ENCODE measurements at places on chromosomes 12 and 14. TPM values are rescaled to one million over a fixed set of nuclear protein-coding genes. Genes with fewer than 3 reads are reported as not detected.
A peak's percentile ranks its signal among the peaks of the same experiment; 100 is the strongest.

Gene DCD
- not detected for total RNA-seq

Gene CRIP1
- 66.3 TPM for total RNA-seq

DNA sequence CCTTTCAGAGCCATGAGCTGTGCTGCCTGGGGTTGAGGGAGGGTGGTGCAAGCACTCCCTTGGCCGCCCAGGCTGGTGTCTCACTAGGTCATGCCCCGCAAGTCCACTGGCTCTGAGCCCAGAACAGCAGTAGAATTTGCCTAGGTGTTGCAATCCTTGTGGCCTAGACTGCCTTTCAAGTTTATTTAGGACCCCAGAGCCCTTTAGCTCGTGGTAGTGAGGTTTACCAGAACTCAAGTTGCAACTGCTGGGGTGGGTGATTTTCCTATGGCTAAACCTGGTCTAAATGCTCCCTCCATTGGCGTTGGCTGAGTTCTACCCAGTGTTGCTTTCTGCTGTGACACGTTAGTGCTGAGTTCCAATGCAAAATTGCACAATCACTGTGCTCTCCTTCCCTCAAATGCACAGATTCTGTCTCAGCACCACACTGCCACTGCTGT, 287.2 kb downstream of the BCAT1 start:
- no peaks in the 10 kb centered on the region for H3K36me3 ChIP-seq
- peaks cover 4% of the 10 kb centered on the region for H3K27me3 ChIP-seq
- no peak overlapping the region for H3K27ac ChIP-seq
- H3K4me1 ChIP-seq, result no peaks in the 10 kb centered on the region
- no peak overlapping the region for H3K4me3 ChIP-seq

DNA sequence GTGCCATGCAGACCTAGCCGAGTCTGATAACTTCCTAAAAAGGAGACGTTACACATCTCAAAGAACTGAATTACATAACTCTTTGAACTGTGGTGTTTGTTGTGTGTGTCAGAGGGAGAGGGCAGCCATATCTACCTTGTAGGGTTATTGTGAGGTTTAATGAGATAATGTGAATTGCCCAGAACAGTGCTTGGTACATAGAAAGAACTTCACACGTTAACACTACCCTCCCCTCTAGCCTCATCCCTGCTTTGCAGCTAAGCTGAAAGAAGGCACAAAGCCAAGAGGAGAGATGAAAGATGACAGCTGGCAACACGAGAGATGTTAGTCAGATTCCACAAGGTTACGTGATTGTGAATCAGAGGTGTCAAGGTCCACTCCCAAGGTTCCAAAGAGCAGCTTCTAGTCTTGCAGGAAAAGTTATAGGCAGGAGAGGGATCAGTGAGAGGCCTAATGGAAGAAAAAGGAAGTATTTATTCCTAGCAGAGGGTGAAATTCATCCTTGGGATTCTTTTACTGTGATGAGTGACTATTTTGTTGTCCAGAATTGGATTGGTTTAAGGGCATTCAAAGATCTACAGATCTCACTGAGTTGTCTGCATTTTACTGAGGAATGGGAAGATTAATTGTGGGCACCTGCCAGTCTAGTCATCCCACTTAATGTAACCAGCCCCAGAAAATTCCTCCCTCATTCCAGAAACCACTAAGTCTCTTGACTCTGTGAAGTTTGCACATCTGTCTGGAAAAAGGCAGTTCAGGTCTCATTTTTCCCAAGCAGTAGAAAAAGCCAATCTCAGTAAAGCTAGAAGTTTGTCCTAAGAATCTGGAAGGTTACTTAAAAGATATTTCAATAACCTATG, 25.9 kb upstream of the WNK1 start:
- H3K36me3 ChIP-seq, result no peaks in the 10 kb centered on the region
- H3K27ac ChIP-seq, result peak overlapping the region; percentile 47
- no peaks in the 10 kb centered on the region for H3K27me3 ChIP-seq
- no peak for DNase-seq
- peaks cover 43% of the 10 kb centered on the region for H3K4me1 ChIP-seq

Gene PSEN1
- total RNA-seq, result 57.1 TPM

DNA sequence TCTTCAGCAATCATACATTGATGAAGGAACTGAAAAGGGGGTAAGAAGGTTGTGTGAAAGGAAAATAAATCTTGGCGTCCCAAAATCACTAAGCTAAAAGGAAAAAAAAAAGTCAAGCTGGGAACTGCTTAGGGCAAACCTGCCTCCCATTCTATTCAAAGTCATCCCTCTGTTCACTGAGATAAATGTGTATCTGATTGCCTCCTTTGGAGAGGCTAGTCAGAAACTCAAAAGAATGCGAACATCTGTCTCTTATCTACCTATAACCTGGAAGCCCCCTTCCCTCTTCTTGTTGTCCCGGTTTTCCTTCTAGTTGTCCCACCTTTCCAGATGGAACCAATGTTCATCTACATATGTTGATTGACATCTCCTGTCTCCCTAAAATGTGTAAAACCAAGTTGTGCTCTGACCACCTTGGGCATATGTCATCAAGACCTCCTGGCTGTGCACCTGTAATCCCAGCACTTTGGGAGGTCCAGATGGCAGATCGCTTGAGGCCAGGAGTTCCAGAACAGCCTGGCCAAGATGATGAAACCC, 53.1 kb downstream of the RESF1 start:
- H3K27ac ChIP-seq, result no peak overlapping the region
- no peaks in the 10 kb centered on the region for H3K27me3 ChIP-seq
- DNase-seq, result no peak
- H3K4me1 ChIP-seq, result no peaks in the 10 kb centered on the region

Gene POU6F1
- 22.6 TPM for total RNA-seq

DNA sequence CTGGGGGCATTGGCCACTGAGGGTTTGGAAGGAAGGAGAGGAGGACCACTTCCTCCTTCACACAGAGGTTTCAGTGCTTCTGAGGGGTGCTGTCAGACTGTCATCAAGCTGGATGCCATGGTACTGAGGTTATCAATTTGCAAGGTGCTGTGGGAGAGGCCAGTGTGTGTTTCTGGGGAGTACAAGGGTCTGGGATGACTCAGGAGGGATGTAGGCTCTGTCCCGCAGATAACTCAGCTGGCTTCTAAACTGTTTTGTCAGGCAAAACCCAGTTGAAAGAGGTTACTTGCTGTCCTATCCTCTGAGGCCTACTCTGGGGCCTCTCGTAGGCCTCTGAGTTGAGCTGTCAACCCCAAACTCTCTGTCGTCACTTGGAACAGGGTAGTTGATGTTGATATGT, 22.8 kb downstream of the ADCK1 start:
- peaks cover 18% of the 10 kb centered on the region for H3K36me3 ChIP-seq
- no peak overlapping the region for H3K4me3 ChIP-seq
- H3K27ac ChIP-seq, result no peak overlapping the region
- no peaks in the 10 kb centered on the region for H3K4me1 ChIP-seq

Gene KRT75
- total RNA-seq, result not detected

DNA sequence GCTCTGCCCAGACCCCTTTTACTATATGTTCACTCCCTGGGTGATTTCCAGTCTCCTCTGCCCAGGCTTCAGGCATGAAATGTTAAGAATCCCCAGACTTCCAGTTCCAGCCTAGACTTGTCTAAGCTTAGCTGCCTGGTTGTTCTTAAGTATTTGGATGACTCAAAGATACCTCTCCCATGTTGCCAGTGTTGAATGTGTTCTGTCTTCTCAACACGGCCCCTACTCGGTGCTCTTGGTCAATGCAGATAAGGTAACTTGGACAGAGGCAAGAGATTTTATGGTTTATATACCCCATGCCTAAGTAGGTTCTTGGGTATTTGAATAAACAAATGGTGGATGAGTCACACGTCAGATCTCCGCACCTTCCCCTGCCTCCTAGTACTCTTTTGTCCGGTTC, 13.6 kb downstream of the PIWIL1 start:
- no peaks in the 10 kb centered on the region for H3K4me1 ChIP-seq
- H3K27me3 ChIP-seq, result no peaks in the 10 kb centered on the region
- no peak overlapping the region for H3K27ac ChIP-seq
- H3K36me3 ChIP-seq, result no peaks in the 10 kb centered on the region
- H3K4me3 ChIP-seq, result no peak overlapping the region
- no peak for DNase-seq

- DNase-seq, result no peak
- H3K27me3 ChIP-seq, result no peaks in the 10 kb centered on the region
- no peak overlapping the region for H3K27ac ChIP-seq
- no peaks in the 10 kb centered on the region for H3K36me3 ChIP-seq
- no peak overlapping the region for H3K4me3 ChIP-seq
- H3K4me1 ChIP-seq, result no peaks in the 10 kb centered on the region
These were observed 183.5 kb upstream of the PLEKHG7 start for GRCh38 chr12:92519284-92519683.

Gene OR9K2
- not detected for total RNA-seq

GRCh38 chr12:8157484-8158198, 826 bp downstream of the ZNF705A start:
- H3K27ac ChIP-seq, result no peak overlapping the region
- no peak for DNase-seq
- no peaks in the 10 kb centered on the region for H3K27me3 ChIP-seq
- no peaks in the 10 kb centered on the region for H3K36me3 ChIP-seq
- peaks cover 3% of the 10 kb centered on the region for H3K4me1 ChIP-seq

- H3K4me3 ChIP-seq, result no peak overlapping the region
- no peaks in the 10 kb centered on the region for H3K4me1 ChIP-seq
- no peaks in the 10 kb centered on the region for H3K27me3 ChIP-seq
- no peak overlapping the region for H3K27ac ChIP-seq
- no peak for DNase-seq
- peaks cover 33% of the 10 kb centered on the region for H3K36me3 ChIP-seq
These were observed 29.1 kb downstream of the ATG14 start for GRCh38 chr14:55382483-55382882.
